NCI-H524 treated with DMSO at 0.1 percent for 48 hours (cell line): ENCODE measurements at places on chromosomes 16 and 17.
A peak's percentile ranks its signal among the peaks of the same experiment; 100 is the strongest.

DNA sequence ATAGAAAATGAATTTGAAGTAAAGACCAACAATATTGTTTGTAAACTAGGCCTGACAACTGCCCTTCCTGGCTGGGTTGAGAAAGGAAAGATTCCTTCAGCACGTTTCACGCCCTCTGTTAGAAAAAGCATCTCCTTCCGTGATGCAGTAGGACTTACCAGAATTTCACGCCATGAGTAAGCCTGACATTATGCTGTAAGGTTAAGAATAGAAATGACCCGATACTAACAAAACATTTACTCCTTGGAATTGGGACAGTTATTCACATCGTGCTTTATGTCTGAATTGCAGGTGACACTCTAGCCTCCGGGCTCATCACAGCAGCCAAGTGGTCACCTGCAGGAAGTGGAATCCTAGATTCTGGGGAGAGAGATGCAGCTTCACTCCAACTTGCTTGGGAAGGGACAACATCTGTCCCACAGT, 17.5 kb downstream of the MARCHF10 start:
- DNase-seq: no peak

DNA sequence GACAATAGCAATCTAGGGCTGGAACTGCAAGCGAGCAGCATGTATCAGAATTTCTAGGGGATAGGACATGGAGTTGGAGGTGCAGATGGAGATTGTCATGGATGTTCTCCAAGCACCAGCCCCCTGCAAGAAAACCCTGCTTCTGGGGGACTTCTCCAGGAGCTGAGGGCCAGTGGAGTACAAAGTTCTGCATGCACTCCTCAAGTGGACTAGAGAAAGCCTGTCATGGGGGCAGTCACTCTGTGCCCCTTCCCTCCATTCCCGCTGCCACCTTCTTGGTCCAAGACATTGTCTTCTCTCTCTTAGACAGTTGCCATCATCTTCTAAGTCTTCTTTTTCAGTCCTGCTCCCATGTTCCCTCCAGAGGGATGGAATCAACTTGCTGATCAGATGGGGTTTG, 87.9 kb downstream of the AIPL1 start:
- no peak for DNase-seq

DNA sequence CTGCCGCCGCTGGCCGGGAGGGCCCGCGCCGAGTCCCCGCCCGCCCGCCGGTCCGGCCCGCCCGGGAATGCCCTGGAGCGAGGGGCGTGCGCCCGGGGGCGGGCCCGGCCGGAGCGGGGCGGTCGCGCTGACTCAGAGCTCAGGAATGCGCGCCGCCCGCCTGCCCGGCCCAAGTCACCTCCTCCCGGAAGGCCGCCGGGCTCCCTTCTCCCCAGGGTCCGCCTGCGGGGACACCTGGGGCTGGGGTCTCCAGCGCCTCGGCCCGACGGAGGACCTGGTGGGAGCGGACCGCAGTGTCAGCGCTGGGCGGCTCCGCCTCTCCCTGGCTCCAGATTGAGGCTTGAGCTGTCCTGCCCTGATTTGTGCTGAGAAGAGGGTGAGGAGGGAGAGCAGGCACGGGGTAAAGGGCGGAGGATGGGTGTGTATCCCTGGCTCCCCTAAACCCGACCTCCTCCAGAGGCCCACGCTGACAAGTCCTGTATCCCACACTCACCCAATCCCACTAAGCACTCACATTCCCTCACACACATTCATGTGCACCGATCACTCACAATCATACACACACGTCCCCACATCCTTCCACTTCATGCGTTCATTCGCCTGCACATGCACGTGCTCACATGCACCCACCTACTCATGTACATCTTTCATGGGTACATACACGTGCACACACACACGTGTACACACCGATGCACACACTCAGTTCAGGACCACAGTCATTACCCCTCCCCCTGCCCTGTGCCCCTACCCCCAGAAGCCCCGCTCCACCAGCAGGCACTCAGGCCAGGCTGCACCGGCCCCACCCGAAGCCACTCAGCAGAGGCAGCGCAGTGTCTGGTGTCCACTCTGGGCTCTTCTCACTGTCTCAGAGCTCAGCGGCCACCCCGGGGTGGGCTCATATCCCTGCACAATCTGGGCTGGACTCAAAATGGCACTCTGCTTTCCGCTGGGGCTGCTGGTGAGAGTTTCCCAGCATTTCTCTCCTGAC, at the start of gene RHBDF1:
Gene RHBDF1, minus strand, starts transcription at position 71 of the 988 bp plus-strand sequence. CDS start 7,616 bp downstream, outside the sequence.
- DNase-seq: no peak

GRCh38 chr16:26118575-26118974, 426.8 kb downstream of the HS3ST4 start:
- DNase-seq: no peak

DNA sequence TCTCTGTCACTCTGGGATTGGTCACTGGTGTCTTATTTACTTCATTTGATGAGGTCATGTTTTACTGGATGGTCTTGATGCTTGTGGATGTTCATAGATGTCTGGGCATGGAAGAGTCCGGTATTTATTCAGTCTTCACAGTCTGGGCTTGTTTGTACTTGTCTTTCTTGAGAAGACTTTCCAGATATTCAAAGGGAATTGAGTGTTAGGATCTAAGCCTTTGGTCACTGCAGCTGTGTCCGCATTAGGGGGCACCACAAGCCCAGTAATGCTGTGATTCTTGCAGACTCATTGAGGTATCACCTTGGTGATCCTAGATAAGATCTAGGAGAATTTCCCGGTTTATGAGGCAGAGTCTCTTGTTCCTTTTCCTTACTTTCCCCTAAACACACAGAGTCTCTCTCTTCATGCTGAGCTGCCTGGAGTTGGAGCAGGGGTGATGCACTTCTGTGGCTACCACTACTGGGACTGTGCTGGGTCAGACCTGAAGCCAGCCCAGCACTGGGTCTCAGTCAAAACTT, 214.7 kb downstream of the SPECC1 start:
- no peak for DNase-seq

DNA sequence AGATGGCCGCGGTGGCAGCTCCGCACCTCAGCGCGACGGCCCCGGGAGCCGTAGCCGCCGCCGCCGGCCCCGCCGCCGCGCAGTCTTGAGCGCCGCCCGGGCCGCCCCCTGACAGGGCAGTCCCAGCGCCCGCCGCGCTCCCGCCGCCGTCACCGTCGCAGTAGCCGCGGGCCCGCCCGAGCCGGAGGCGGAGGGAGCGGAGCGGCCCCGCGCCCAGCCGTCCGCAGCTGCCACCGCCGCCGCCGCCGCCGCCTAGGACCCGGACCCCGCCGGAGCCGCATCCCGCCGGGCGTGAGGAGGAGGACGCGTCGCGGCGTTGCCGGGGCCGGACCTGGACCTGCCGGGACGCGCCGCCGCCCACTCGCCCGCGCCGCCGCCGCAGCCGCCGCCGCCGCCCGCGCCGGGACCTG, 218 bp downstream of the TNRC6C start:
- DNase-seq: no peak

DNA sequence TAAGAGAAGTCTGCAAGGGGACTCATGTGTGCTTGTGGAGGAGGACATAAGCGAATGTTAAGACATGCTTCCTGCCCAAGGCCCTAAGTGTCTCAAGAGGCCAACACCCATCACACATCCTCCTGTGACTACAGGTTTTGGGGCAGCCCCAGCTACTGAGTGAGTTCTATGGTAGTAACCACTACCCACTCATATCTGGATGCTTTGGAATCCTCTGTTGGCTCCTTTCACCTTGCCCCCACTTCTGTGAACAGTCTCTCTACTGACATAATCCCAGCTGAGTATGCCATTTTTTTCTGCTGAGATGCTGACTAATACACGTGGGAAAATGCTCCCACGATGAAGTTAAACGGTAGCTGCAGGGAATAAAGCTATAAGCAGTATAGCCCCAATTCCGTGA, 153.5 kb downstream of the VPS53 start:
- no peak for DNase-seq

GRCh38 chr16:27779641-27780164, 229.8 kb downstream of the KATNIP start:
- DNase-seq: peak; percentile 78

DNA sequence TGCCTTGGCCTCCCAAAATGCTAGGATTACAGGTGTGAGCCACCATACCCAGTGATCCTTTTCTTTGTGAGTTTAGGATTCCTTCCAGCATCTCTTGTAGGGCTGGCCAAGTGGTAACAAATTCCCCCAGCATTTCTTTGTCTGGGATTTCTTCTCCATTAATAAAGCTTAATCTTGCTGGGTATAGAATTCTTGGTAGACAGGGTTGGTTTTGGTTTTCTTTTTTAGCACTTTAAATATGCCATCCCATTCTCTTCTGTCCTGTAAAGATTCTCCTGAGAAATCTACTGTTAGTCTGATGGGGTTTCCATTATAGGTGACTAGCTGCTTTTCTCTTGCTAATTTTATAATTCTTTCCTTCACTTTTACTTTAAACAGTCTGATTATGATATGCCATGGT, 173.0 kb upstream of the TOM1L1 start:
- no peak for DNase-seq

DNA sequence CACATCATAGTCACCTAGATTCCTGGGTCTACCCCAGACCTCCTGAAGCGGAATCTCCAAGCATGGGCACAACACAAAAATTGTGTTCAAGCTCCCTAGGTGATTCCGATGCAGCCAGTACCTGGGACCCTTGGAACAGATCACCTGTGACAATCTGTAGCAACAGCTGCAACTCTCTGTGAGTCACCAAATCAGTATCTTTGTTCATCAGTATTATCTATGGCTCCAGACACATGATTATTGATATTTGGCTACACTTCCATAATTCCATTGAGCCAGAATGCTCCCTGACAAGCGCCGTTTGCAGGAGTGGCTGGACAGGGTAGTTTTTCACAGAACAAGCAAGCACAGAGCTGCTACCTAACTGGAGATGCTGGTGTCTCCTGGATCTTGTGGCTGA, 16.2 kb downstream of the SLC6A4 start:
- DNase-seq: no peak

GRCh38 chr17:62819511-62820221, 11.6 kb upstream of the MARCHF10 start:
- no peak for DNase-seq

DNA sequence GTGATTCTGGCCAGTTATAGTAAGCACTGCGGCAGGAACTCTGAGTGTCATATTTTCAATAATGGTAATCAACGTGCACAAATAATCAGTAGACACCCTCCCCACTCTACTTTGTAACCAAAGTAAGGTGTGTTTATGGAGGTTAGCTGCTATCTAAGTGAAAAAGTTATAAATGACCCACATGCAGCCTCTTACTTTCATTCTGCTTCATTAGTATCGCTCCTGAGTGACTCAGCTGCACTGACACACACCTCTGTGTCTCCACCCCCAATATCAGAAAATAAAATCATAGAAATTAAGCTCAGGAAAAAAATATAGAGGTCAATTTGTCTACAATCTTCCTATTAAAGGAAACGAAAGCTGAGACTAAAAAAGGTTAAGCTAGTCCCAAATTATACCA, 64.1 kb upstream of the TRAP1 start:
- DNase-seq: no peak

DNA sequence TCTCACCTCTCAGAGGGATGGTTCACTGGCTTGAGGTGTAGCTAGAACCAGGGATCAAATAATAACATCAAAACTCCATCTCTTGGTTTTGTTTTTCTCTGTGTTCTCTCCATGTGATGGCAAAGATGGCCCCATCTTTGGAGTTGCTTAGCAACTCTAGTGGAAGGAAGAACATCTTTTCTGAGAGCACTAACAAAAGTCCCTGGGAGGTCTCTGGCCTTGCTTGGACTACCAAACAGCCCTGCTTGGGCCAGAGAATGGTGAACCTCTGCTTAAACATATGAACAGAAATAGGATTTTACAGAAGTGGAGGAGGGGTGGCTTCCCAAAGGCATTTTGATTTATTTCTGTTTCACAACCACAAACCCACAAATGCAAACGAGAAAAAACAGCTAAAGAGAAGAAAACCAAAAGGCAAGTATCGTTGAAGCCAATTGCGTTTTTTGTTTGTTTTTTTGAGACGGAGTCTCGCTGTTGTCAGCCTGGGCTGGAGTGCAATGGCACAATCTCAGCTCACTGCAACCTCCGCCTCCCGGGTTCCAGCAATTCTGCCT, 13.2 kb downstream of the GABARAPL2 start:
- DNase-seq: no peak

- no peak for DNase-seq
Measured at GRCh38 chr16:55588799-55589198, 22.3 kb downstream of the CAPNS2 start.

- DNase-seq: no peak
Measured at GRCh38 chr16:79042886-79043285, 557.7 kb downstream of the MAF start.

DNA sequence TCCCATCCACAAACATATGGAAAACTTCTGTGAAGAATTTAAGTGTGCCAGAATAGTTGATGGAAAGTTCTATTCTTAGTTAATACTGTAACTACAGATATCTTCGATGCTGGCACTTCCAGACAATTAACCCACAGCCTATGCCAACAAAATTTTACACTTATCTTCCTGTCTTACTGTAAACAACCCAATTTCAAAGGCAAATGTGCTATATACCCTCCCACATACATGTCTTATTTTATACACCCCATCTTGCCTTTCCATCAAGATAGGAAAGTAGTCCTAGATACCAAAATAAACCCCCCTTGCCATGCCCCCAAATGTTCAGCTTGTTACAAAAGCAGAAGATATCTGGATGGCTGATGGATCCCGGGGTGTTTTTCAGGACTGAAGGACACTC, 306.3 kb downstream of the SLC39A11 start:
- DNase-seq: no peak

DNA sequence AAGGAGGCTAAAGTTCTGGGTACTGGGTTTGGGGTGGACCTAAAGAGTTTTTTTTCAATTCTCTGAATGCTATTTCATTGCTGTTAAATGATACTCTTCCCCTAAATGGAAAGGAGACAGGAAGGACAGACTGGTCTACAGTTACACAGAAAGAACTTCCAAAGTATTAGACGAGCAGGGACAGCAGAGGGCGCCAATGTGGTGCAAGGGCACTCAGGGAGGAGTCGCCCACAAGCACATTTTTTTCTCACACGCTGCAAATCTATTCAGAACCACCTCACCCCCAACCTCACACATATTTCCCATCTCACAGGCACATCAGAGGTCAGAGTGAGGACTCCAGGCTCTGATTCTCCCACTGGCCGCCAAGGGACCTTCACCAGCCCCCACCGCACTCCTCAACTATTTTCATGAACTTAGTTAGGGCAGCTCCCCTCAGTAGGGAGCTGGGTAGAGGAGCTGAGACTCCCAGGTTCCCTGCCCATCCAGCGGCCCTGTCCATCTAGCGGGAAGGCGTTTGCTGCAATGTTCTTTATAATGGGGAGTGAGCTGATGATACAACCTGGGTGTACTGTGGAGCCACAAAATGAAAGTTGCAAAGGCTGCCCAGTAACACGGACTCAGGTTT, 6.8 kb upstream of the CA4 start:
- peak; percentile 71 for DNase-seq

- DNase-seq: no peak
Measured at GRCh38 chr17:4293572-4293971, 29.8 kb upstream of the ANKFY1 start.

GRCh38 chr17:48074322-48075081, 26.3 kb downstream of the NFE2L1 start:
- DNase-seq: no peak
